ENCODE measurements at places on chromosomes 11 and 22.
A peak's percentile ranks its signal among the peaks of the same experiment; 100 is the strongest.

GRCh38 chr22:24450610-24451009 lies 23.2 kb downstream of the ADORA2A start:
- DNase-seq = no peak

- DNase-seq = no peak
Measured at GRCh38 chr22:48254311-48254873, 1491.9 kb downstream of the TBC1D22A start.

DNA sequence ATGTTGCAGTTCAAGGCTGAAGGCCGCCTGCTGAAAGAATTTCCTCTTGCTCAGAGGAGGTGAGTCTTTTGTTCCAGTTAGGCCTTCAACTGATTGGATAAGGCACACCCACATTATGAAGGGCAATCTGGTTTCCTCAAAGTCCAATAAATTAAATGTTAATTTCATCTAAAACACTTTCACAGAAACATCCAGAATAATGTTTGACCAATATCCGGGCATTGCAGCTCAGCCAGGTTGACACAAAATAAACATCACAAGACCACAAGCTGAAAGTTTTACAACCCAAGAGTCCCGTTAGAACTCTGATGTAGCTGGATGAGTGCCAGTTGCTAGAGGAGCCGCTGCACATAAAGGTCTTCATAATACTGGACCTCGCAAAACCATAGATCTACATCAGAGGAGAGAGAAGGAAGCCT lies 64.9 kb upstream of the EED start:
- DNase-seq = no peak

GRCh38 chr22:46180370-46181137 lies 30.2 kb downstream of the PPARA start:
- no peak for DNase-seq

DNA sequence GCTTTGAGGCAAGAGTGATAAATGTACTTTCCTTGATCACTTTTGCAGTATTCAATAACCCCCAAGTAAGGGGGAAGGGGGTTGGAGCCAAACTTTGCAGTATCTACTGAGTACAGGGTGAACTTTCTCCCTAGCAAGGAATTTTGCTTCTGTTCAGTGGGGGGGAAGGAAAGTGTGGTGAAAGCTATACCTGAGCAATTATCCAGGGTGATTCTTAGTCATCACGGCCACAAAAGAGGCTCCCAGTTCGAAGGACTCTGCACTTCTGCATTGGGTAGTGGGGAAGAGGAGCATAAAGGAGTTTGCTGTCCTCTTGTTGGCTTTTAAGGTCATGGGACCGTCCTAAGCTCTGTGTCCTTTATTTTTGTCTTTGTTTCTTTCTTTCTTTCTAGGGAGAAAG lies 346.5 kb upstream of the SYN3 start:
- DNase-seq = no peak

- no peak for DNase-seq
Measured at GRCh38 chr22:31603574-31603973, 58.4 kb downstream of the PISD start.

GRCh38 chr11:74620531-74620930 lies 28.1 kb downstream of the POLD3 start:
- no peak for DNase-seq

DNA sequence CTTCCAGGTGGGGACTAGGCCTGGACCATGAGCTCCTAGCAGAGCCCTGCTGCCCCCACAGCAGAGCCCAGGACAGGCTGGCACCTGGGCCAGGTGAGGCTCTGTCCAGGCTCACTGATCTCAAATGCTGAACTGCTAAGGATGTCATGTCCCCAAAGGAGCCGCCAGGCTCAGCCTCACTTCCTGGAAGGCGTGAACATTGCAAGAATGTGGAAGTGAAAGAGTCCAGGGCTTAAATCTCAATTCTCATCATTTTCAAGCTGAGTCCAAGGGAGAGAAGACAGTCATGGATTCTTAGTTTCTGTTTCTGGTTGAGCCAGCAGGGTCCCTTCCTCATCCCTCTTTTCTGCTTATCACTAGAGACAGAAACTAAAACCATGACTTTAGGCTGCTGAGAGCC lies 5.0 kb downstream of the ASCL2 start:
- no peak for DNase-seq

DNA sequence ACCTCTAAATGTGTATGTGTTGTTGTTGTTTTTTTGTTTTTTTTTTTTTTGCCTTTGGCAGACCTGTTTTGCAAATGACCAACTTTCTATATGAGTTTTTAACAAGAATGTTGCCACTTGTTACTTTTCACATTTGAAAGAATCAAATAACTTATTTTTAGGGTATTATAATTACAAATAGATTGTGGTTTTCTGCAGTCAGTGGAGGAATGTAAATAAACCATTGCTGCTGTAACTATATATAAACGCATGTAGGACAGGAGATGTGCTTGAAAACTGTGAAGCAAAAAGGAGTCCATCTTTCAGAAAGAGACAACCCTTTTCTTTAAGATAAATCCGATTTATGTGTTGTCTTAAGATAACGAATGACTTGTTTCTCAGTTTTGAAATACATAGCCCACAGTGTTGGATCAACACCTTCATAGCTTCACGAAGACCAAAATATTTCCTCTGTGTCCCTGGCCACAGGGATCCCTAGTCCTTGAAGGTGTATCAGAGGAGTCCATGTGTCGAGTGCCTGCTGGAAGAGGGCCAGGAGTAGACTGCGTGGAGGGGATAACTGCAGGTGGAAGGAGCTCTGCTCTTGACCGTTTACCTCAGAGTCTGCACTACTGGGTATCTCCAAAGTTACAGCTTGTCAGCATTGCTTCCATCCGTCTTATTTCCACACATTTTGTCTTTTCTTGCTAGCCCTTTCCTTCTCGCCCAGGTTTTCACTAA lies 24.7 kb downstream of the TNRC6B start:
- no peak for DNase-seq

DNA sequence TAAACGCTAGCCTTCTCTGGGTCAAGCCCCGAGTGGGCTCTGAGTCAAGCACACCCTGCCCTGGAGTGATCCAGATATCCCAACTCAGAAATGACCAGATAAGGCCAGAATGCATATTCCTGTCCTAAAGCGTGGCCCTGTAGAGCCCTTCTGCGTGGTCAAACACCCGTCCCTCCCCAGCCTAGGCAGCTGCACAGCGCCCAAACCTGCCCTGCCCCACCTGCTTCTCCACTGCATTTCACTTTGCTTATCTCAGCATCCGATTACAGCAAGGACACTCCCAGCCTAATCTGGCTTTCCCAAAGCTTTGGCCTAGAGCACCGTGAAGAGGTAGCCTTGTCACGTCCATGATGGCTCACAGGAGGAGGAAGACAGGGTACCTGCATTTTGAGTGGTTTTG lies 11.9 kb upstream of the TMPRSS4 start:
- DNase-seq = no peak

DNA sequence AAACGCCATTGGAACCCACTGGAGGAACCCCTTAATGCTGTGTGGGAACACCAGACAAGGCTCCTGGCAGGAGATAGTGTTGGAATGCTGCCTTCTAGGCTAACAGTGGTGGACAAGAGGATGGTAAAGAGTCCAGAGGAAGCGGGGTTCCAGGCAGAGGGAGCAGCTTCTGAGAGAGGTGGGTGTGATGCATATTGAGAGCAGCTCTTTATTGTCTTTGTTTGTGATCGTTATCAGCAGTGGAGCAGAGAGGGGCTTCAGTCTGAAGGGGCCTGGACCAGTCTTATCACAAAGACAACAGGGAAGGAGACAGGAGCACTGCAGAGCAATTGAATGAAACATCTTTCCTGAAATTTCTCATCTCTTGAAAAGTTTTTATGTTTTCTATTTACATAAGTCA lies 106.8 kb upstream of the PLET1 start:
- no peak for DNase-seq

GRCh38 chr22:24153353-24153752 lies 27.9 kb upstream of the SUSD2 start:
- no peak for DNase-seq

DNA sequence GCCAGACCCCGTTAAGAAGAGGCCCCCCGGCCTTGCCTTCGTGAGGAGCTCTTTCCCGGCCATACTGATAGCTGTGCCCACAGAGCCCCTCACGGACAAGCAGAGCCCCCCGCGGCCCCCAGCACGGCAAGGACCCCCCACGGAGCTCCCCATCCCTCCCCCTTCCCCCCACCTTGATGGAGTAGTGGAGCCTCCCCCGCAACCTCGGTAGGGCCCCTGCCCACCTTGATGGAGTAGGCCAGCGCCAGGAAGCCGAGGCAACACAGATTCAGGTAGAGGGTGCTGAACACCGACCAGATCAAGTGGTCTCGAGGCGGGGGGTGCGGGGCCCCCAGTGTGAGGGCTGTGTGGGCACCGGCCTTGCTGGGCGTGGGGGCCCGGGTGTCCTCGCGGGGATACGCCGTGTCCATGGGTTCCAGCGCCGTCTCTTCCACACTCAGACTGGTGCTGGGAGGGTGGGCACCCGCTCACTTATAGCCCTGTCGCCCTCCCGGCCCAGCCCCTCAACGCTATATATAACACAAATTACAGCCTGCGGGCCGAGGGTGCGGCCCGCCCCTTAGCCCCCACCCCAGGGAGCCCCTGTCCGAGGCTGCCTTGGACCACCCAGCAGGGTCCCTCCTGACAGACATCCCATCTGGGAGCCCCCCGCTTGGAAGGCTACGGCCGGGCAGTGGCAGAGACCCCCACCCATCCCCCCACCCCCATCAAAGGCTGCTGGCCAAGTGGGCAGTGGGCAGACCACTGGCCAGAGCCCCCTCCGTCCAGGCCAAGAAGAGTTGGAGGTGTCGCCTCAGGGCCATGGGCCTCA lies at the start of gene IFITM5:
TSS of gene IFITM5 (minus strand) at position 446 of the 811 bp plus-strand sequence. CDS start at position 410, 36 bp downstream.
- DNase-seq = no peak

DNA sequence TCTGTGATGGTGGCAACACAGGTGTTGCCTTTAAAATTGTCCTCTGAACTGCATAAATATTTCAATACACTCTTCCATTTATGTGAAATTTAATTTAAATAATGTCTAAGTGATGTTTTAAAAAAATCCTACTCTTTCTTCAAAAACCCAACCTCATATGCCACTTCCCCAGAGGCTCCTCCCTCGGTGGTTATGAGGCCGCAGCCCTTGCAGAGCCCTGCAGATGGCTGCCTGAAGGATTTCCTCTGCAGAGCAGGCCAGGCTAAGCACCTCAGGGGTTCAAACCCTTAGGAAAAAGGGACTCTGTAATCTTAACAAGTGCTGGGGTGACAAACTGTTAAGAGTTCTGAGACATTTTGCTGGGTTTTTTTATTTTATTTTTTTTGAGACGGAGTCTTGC lies 25.2 kb downstream of the MORC2 start:
- DNase-seq = no peak

- DNase-seq = no peak
Measured at GRCh38 chr11:94854770-94855633, 86.8 kb downstream of the AMOTL1 start.

- DNase-seq = no peak
Measured at GRCh38 chr11:5983443-5983842, 3.3 kb downstream of the OR52L1 start.

DNA sequence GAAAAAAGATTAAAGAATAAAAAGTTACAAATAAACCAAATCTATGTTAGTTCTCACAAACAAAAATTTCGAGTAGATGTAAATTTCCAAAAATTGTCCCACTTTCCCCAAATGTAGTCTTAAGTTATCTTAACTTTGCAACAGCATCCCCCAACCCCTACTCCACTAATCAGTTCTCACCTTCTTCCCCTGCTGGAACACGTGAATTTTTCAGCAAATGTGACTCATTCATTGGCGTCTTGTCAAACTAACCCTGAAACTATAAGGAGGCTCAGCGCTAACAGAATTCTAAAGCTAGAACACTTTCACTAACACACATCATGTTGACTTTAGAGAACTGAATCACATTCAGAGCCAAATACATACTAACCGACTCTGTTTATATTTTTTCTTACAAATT lies 46.1 kb downstream of the PHF21A start:
- DNase-seq = peak; percentile 86

DNA sequence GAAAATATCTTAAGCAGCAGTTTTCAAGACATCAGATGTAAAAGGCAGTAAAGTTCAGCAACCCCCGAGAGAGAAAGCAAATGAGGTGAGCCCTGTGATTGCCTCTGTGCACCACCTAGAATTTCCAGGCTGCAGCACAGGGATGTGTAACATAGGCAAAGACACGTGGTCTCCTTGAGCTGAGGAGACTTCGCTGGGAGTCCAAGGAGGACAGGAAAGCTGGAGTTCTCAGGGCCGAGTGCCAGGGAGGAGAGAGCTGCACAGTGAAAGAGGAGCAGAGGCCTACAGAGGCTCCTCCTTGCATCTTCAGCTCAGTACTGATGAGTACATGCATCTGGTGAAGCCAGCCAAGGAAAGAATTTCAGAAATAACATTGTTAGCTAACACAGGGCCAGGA lies 17.6 kb upstream of the TOLLIP start:
- no peak for DNase-seq

GRCh38 chr11:118227865-118228785 lies 3.3 kb upstream of the JAML start:
- DNase-seq = no peak

DNA sequence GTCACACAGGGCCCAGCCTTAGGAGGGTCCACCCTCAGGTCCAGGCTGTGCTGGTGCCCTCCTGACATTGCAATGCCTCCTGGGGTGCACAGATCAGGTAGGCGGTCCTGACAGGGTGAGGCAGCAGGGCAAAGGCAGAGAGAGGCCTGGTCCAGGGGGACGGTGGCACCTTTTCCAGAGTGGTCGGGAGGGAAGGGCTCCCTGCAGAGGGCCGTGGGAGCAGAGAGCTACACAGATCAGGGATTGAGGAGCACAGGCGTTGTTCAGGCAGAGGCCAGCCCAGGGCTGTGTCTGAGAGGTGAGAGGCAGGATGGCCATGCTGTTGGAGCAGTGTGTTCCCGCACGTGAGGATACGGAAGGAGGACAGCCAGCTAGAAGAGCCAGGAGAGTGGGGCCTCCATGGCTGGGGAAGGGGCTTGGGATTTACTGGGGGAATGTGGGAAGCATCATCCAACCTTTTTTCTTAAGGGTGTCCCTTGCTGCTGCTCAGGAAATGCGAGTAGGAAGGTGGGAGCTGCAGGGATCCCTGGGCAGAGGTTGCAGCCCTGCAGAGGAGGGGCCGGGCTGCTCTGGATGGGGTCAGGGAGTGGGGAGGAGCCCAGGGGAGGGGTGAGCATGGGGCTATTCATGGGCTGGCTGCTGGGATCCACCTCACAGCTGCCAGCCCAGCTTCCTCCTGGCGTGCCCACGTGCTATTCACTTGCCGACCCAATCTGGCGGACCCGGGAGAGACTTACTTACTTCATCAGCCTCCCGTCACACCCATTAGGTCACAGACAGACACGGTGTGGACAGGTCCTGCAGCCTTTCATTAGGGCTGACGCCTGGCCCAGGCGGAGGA lies 1516.4 kb downstream of the TBC1D22A start:
- no peak for DNase-seq

DNA sequence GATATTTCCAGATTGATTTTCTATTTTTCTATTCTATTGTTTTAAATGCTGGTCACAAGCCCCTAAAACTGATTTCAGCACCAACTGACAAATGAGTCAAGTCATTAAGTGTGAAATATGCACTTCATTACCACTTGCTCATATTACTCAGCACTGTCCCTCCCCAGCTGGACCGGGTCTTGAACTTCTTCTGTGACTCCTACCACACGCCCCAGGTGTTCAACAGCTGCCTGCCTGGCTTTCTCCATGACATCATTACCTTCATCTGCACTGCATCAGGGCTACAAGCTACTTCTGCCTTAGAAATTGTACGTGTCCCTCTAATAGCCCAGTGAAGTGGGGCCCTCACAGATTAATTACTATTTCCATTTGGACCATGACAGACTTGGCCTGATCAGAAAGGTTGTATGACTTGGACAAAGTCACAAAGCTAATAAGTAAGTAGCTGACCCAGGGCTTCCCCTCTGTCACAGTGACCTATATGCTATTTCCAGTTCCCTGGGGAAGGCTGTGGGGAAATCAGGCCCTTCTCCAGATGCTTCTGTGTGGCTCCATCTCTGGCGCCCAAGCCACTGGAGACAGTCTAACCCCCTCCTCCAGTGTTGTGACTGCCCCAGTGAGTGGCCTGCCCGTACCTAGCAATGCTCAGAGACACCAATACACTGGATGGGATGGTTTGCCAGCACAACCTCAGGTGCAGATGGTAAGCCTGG lies 18.1 kb downstream of the TBC1D10A start:
- peak; percentile 78 for DNase-seq
